Suprapubic skin (tissue), 4 donors: ENCODE measurements at places on chromosomes 4 and X.

GRCh38 chr4:135672202-135672601, 1470.6 kb upstream of the PABPC4L start:
- no peak for DNase-seq

- no peak for DNase-seq
Measured at GRCh38 chrX:38206542-38206941, 14.1 kb downstream of the SRPX start.

DNA sequence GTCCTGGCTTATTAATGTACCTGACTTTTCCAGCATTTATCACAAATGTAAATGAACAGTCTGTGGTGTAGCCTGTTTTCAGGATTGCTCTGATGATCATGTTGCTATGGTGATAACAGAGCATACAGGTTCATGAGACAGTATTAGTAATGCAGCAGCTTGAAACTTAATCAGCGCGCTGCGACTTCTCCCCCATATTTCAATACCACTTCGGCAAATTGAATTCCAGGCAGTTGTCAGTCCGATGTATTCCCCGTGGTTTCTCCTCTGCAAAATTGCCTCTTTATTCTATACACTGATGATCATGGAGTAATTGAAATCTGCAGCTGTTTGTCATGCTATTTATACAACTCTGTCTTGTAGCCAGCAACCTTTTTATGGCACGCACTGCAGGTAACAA, 239.3 kb downstream of the C4orf33 start:
- no peak for DNase-seq

DNA sequence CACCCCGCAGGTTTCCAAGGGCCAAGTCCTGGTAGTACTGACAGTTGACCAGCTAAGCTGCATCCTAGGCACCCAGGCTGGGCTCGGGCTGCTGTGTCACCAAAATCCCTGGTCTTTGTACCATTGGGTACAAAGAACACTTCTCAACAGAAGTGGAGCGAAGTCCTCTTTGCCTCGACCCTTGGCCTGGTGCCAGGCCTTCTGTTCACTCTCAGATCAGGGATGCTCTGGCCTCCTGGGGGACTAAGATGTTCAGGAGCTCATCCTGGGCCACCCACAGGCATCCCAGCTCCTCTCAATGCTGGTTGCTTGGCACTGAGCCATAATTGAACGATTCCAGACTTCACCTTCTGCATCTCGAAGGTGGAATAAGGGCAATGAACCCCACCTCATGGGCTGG, 13.8 kb upstream of the SLC2A9 start:
- DNase-seq: no peak

- no peak for DNase-seq
Measured at GRCh38 chr4:177105536-177105935, 204.1 kb upstream of the NEIL3 start.

- DNase-seq: no peak
Measured at GRCh38 chr4:110793890-110794554, 171.1 kb upstream of the PITX2 start.

DNA sequence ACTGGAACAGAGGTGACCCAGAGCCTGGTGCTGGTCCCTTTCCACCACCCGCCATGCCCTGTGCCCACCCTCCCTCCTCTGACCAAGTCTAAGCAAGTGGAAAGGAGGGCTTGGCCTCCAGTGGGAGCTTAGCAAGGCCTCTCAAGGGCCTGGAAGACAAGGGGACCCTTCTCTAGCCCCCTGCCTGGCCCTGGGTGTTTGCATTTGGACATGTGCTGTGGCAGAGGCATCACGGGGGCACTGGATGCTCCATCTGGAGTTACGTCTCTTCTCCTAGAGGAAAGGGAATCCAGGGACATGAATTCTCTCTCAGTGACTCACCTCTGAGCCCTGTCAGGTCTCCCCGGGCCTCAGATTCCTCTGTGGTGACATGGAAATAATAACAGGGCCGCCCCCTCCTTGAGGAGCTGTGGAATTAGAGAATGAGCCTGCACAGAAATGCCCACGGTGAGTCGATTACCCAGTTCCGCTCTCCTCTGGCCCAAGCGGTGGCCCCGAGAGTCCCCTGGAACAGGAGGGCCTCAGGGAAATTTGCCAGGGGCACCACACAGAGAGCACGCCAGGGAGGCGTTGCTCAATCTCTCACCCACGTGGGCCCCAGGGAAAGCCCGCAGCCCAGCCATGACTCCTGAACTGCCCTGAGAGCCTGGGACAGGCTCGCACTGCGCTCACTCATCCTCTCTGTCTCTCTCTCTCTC, 189.6 kb downstream of the BCOR start:
- peak; percentile 78 for DNase-seq

DNA sequence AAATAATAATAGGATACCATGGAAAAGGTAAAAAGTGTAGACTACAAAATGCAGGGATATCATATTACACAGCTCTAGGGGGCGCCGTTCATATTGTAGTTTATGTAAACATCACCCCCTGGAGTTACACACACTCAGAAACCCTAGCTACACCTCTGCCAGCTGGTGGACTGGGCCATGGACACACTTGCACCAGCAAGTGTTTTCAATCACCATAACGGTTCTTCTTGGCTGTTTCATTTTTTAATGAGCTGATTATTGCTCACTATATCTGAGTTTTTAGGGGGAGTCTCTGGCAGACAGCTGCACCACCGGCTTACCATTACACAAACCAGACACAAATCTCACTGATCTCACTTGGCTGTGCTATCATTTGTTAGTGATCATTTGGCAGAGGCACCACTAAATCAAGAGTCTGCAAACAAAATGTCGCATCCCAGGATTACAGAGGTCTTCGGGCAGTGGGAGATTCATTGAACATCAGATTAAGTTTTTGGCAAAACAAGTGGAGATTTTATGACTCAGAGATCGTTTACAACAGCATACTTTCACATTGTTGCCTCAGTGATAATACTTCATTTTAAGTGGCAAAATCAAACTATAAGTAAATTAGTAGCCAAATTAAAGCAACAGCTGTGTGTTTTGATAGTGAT, 185.7 kb downstream of the UNC5C start:
- no peak for DNase-seq

GRCh38 chrX:36787752-36788151, 220.4 kb upstream of the FAM47C start:
- no peak for DNase-seq

- DNase-seq: no peak
Measured at GRCh38 chrX:46551494-46552128, 6.4 kb upstream of the ZNF674 start.

GRCh38 chrX:87045352-87045751, 472.2 kb upstream of the KLHL4 start:
- no peak for DNase-seq

GRCh38 chrX:102154900-102155805, 624 bp downstream of the BEX5 start:
- DNase-seq: no peak
